Hepatocyte (in vitro differentiated cells): ENCODE measurements at places on chromosomes 4 and X. TPM values are rescaled to one million over a fixed set of nuclear protein-coding genes. Genes with fewer than 3 reads are reported as not detected.

DNA sequence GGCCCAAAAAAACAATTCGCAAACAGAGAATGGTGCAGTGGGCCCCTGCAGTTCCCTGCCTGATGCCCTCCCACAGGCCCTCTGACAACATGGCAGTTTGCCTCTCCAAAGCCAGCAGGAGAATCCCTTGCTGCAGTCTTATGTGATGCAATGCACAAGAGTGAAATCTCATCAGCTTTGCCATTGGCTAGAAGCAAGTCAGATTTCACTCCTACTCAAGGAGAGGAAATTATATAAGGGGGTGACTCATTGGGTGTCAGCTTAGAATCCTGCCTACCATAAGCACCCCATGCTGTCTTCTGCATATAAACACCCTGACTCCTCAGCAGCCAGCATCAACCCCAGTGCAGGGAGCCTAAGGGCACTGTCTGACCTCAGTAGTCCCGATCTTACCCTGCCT lies 157.3 kb upstream of the LDB2 start:
- DNase-seq, result no peak
- no peaks in the 10 kb centered on the region for H3K36me3 ChIP-seq
- H3K4me3 ChIP-seq, result no peak overlapping the region
- no peaks in the 10 kb centered on the region for H3K27me3 ChIP-seq

DNA sequence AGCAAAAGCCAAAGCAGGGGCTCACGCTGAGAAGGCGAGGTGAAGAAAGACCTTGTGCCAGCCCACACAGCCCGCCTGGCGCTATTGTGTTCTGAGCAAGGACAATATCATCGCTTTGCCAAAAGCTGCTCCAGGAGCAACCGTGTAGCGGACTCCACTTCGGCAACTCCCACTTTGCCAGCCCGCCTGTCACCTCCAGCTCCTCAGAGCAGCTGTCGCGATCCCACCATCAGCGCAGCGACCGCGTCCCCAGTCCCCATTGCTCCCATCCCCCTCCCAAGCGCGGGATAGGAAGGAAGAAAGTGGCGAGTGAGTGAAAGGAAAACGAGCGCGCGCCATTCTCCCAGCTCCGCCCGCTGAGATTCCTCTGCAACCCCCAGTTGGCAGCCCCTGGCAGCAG lies 759 bp downstream of the ZC4H2 start:
- H3K36me3 ChIP-seq, result peaks cover 3% of the 10 kb centered on the region
- H3K4me3 ChIP-seq, result peak overlapping the region; percentile 31
- DNase-seq, result peak; percentile 27
- H3K4me1 ChIP-seq, result no peaks in the 10 kb centered on the region

DNA sequence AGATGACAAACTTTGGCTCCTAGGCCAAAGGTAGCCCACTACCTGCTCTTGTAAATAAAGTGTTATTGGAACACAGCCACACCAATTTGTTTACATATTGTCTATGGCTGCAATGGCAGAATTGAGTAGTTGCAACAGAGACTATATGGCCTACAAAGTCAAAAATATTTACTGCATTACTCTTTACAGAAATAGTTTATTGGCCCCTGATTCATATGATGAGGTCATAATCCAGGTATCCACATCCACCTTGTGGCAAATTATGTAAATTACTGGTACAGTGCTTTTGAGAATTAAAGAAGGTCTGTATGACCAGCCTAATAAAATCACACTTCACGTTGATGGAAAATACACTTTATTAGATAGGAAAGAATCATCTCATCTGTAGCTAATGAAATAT lies 337.0 kb upstream of the DDX53 start:
- no peaks in the 10 kb centered on the region for H3K4me1 ChIP-seq
- DNase-seq, result no peak
- H3K36me3 ChIP-seq, result no peaks in the 10 kb centered on the region
- no peaks in the 10 kb centered on the region for H3K27me3 ChIP-seq
- H3K4me3 ChIP-seq, result no peak overlapping the region

DNA sequence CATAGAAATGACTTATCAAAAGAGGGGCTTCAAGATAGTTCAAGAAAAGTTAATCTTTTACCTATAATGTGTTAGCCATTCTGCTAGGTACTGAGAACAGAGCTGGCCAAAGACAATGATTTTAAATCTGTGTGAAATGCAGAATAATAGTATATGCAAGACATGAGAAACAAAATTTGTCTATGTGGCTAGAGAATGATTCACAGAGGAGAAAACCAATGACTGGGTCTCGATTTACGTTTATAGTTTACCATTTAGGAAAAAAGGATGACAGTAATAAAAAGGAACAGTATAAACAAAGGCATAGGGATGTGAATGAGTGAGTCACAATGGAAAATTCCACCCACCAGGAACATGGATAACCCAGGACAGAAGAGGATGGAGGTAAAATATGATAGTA lies 31.9 kb downstream of the NPFFR2 start:
- H3K4me3 ChIP-seq, result no peak overlapping the region
- DNase-seq, result no peak
- no peaks in the 10 kb centered on the region for H3K36me3 ChIP-seq
- H3K27me3 ChIP-seq, result no peaks in the 10 kb centered on the region
- no peak overlapping the region for H3K27ac ChIP-seq

GRCh38 chrX:22139822-22140221 lies 107.7 kb downstream of the PHEX start:
- no peak overlapping the region for H3K27ac ChIP-seq
- no peaks in the 10 kb centered on the region for H3K27me3 ChIP-seq
- H3K4me1 ChIP-seq, result peaks cover 12% of the 10 kb centered on the region
- DNase-seq, result no peak

The PASD1 gene
- 0.24 TPM in 1 of 2 replicates, not detected in the other for total RNA-seq

DNA sequence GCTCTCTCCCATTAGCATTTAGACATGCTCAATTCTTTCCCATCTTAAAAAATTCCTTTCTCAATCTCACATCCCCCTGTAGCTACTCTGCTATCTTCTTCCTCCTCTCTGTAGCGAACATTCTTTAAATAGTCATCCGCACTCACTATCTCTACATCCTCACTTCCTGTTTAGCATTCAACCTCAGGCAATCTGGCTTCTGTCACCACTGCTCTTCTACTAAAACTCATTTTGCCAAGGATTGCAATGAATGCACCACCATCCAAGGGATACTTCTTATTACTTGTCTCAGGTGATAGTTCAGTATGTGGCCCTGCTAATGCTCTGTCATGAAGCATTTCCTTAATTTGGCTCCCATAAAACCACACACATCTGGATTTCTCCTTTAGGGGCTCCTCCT lies 10.9 kb upstream of the TET2 start:
- H3K4me3 ChIP-seq, result no peak overlapping the region
- DNase-seq, result no peak
- no peaks in the 10 kb centered on the region for H3K27me3 ChIP-seq
- H3K4me1 ChIP-seq, result no peaks in the 10 kb centered on the region
- no peaks in the 10 kb centered on the region for H3K36me3 ChIP-seq

GRCh38 chrX:39115166-39115565 lies 313.9 kb downstream of the MID1IP1 start:
- H3K4me3 ChIP-seq, result no peak overlapping the region
- H3K27ac ChIP-seq, result no peak overlapping the region
- DNase-seq, result no peak
- H3K36me3 ChIP-seq, result no peaks in the 10 kb centered on the region
- no peaks in the 10 kb centered on the region for H3K27me3 ChIP-seq

The TBC1D8B gene
- 14.6 and 15.6 TPM in 2 replicates for total RNA-seq

GRCh38 chrX:141341743-141342142 lies 99.4 kb upstream of the SPANXC start:
- H3K4me3 ChIP-seq, result no peak overlapping the region
- H3K27me3 ChIP-seq, result no peaks in the 10 kb centered on the region
- no peak overlapping the region for H3K27ac ChIP-seq
- no peaks in the 10 kb centered on the region for H3K36me3 ChIP-seq
- no peaks in the 10 kb centered on the region for H3K4me1 ChIP-seq

GRCh38 chrX:139766545-139766983 lies 58.6 kb upstream of the MCF2 start:
- H3K36me3 ChIP-seq, result no peaks in the 10 kb centered on the region
- no peak overlapping the region for H3K27ac ChIP-seq
- no peak overlapping the region for H3K4me3 ChIP-seq
- H3K4me1 ChIP-seq, result no peaks in the 10 kb centered on the region
- DNase-seq, result no peak

The FAM47E gene
- total RNA-seq, result 5.9 and 9.3 TPM in 2 replicates

- peak; percentile 86 for DNase-seq
- no peak overlapping the region for H3K27ac ChIP-seq
- no peaks in the 10 kb centered on the region for H3K36me3 ChIP-seq
- H3K4me1 ChIP-seq, result peaks cover under 1% of the 10 kb centered on the region
Observed at GRCh38 chrX:103817502-103817901, 14.6 kb downstream of the RAB9B start.

The MAGEC1 gene
- total RNA-seq, result not detected in 2 replicates

GRCh38 chr4:153906231-153906630 lies 117.3 kb upstream of the SFRP2 start:
- no peak overlapping the region for H3K27ac ChIP-seq
- no peaks in the 10 kb centered on the region for H3K36me3 ChIP-seq
- no peaks in the 10 kb centered on the region for H3K4me1 ChIP-seq
- H3K27me3 ChIP-seq, result no peaks in the 10 kb centered on the region
- no peak for DNase-seq
- H3K4me3 ChIP-seq, result no peak overlapping the region

DNA sequence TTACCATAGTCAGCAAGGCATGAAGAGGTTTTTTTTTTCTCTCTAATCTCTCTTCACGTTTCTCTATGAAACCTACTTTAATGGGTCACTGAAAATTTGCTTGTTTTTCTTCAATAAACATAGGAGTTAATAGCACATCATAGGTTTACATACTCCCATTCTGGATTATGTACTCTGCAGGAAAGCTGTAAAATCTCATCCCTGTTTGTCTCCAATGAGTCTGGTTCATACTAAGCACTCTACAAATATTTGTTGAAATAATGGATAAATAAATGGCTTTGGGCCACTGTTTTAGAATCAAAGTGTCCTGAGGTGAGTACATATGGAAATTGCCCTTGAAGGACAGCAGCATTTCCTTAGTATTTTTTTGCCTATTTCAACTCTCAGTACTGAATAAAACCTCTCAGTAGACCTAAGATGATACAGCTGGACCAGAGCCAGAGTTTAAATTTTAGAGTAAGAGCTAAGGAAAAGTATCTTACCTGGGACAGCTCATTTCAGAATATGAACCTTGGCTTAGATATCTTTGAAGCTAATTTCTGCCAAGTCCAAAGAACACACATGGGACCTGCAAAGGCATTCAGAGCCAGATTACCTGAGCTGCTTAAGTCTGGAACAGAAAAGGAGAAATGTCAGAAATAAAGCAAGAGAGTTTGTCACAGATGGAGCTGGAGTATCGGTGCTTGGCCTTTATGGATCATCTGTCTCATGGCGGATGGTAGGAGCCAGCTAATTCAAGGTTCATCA lies 34.4 kb downstream of the PF4 start:
- H3K4me3 ChIP-seq, result no peak overlapping the region
- no peaks in the 10 kb centered on the region for H3K4me1 ChIP-seq
- peaks cover 27% of the 10 kb centered on the region for H3K27me3 ChIP-seq
- no peak for DNase-seq
- H3K36me3 ChIP-seq, result no peaks in the 10 kb centered on the region

DNA sequence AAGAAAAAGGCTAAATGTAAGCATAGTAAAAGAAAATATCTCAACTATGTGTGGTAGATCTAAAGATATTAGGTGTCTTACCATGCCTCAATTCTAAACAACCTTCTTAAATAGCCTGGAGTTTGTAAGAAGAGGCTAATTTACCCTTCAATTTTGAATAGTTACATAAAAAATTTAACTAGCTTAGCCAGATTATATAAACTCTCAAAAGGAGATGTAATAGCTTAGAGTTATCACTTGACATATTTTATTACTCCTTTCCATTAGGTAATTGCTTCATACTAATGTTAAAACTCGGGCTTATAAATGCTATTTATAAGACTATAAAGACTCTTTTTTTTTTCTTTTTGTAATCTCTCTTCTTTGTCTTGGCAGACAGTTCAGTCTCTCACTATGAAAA lies 297.5 kb upstream of the PABPC4L start:
- H3K27ac ChIP-seq, result no peak overlapping the region
- no peaks in the 10 kb centered on the region for H3K36me3 ChIP-seq
- DNase-seq, result no peak
- no peaks in the 10 kb centered on the region for H3K27me3 ChIP-seq
- H3K4me1 ChIP-seq, result no peaks in the 10 kb centered on the region

DNA sequence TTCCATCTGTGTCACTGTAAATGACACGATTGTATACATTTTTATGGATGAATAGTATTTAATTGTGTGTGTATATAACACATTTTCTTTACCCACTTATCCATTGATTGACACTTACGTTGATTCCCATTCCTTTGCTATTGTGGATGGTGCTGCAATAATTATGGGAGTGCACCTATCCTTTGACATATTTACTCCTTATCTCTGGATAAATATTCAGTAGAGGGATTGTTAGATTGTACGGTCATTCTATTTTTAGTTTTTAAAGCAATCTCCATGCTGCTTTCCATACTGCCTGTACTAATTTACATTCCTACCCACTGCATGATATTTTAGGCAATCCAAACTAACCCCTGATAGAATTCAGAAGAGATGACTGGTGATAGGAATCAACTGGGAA lies 980.1 kb downstream of the FSTL5 start:
- no peaks in the 10 kb centered on the region for H3K4me1 ChIP-seq
- no peaks in the 10 kb centered on the region for H3K36me3 ChIP-seq
- no peaks in the 10 kb centered on the region for H3K27me3 ChIP-seq
- no peak overlapping the region for H3K27ac ChIP-seq

GRCh38 chrX:150092549-150092948 lies 154.3 kb upstream of the EOLA2 start:
- H3K4me3 ChIP-seq, result no peak overlapping the region
- no peaks in the 10 kb centered on the region for H3K4me1 ChIP-seq
- DNase-seq, result no peak
- no peaks in the 10 kb centered on the region for H3K36me3 ChIP-seq
- no peak overlapping the region for H3K27ac ChIP-seq

- no peak overlapping the region for H3K4me3 ChIP-seq
- no peaks in the 10 kb centered on the region for H3K36me3 ChIP-seq
- H3K27ac ChIP-seq, result peak overlapping the region; percentile 54
- H3K27me3 ChIP-seq, result no peaks in the 10 kb centered on the region
- no peak for DNase-seq
Observed at GRCh38 chr4:26021417-26022345, 107.7 kb downstream of the SMIM20 start.

GRCh38 chr4:131348263-131348662 lies 1800.8 kb upstream of the PCDH10 start:
- H3K4me3 ChIP-seq, result no peak overlapping the region
- H3K27me3 ChIP-seq, result no peaks in the 10 kb centered on the region
- no peak for DNase-seq
- no peaks in the 10 kb centered on the region for H3K4me1 ChIP-seq

DNA sequence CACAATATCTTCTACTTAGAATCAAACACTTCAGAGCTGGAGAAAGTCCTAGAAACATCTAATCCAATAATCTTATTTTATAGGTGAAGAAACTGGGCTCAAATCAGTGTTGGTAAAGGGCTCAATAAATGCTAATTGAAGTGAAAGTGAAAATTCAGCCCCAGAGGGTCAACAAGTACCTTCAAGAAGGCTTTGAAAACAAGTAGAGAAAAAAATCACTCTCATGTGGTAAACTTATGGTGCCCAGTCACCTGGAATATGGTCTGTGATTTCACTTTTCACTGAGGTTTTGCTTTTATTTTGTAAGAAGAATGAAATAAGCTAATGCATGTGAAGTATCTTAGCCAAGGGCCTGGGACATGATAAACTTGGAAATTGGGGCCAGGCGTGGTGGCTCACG lies 29.1 kb upstream of the EIF4E start:
- H3K4me1 ChIP-seq, result no peaks in the 10 kb centered on the region
- H3K27me3 ChIP-seq, result no peaks in the 10 kb centered on the region
- H3K4me3 ChIP-seq, result no peak overlapping the region
- H3K36me3 ChIP-seq, result no peaks in the 10 kb centered on the region
- no peak for DNase-seq
